ENCODE measurements at places on chromosomes 13 and 19.

DNA sequence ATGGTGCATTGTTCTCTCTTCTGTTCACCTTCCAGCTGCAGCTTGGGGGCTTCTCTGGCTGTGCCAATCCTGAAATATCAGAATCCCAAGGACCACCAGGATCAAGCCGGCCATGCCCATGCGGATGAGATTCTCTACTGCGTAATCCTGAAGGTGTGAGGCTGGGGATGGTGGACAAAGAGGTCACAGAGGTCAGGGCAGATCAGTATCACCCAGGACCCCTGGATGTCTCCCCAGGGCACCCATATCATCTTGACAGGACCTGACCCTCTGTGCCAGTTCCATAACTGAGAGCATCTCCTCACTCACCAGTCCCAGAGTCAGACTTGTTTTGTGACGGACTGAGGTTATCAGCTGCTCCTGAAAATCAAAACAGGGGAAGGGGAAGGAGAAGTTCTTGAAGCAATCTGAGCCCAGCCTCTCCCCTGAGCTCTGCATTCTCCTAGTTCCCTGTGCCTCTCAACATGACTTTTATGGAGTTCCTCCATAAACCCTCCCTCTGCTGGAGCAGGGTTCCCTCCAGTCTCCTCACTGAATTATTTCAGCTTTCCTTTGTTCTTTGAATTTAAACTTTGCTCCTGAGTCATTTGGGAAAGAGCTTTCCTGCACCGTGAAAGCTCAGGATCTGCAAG, 5.5 kb downstream of the LILRA5 start:
- no peak for DNase-seq

DNA sequence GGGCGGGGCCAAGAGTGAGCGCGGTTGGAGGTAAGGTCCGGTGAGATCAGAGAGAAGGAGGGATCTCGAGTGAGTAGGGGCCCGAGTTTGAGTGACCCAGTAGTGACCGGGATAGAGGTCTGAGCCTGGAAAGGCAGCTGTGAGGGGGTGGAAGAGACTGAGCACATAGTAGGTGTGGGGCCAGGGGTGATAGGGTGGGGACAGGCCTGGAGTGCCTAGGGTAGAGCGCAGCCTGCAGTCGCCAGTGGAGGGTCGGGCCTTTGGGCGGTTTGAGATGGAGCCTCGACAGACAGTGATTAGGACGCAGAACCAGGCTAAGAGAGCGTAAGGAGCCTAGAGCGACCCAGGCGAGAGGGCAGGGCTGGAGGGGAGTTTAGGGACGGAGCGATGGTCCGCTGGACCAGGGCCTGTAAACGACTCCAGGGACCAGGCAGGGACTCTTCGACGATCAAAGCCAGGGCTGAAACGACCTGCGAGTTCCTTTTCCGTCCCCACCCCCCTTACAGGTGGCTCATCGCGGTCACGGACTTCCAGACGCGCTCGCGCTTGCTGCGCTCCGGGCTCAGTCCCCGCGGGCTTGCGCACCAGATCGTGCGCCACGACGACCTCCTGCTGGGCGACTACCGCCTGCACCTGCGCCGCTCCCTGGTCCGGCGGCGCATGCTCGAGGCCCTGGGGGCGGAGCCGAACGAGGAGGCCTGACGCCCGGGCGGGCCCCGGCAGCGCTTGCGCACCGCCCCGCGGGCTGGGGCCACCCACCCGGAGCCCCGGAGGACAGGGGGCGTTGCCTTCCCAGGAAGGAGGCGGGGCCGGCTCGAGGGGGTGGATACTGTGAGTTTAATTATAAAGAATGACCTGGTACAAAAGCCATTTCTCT, 9.4 kb downstream of the C19orf81 start:
- peak; percentile 34 for DNase-seq

GRCh38 chr13:110356362-110356761, 49.3 kb downstream of the COL4A2 start:
- DNase-seq = no peak

DNA sequence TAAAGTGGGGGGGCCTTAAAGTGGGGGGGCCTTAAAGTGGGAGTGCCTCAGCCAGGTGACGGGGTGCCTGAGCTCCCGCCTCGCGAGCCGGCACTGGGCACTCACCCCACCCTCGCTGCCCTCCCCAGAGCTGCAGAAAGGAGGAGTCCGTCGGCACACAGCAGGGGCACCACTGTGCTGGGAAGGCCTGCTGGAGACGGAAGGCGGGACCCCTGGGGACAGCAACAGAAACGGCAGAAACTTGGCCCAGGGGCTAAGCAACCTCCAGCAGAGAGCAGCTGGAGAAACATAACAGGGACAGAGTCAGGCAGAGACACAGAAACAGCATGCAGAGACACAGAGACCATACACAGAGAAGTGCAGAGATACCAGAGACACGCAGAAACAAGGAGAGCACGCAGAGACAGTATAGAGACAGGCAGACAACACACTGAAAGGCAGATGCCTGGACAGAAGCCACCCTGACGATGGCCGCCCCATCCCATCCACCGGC, 7.9 kb downstream of the CFD start:
- DNase-seq = no peak

GRCh38 chr19:50830266-50831025, 2.9 kb downstream of the KLK15 start:
- DNase-seq = no peak
